ENCODE measurements at places on chromosomes 5 and 9.

GRCh38 chr5:6459896-6460295, 11.2 kb downstream of the UBE2QL1 start:
- DNase-seq = no peak

DNA sequence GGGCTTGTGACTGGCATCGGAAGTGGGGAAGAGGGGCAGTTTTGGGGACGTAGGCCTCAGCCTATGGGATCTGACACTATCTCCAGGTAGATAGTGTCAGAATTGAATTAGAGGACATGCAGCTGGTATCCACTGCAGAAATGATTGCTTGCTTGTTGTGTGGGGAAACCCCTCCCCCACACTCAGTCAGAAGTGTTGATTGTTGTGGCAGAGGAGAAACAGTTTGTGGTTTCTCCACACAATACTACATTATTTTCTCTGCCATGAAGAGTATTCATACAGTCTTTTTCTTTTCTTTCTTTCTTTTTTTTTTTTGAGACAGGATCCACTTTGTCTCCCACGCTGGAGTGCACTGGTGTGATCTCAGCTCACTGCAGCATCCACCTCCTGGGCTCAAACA, 113.9 kb downstream of the ARRDC3 start:
- no peak for DNase-seq

DNA sequence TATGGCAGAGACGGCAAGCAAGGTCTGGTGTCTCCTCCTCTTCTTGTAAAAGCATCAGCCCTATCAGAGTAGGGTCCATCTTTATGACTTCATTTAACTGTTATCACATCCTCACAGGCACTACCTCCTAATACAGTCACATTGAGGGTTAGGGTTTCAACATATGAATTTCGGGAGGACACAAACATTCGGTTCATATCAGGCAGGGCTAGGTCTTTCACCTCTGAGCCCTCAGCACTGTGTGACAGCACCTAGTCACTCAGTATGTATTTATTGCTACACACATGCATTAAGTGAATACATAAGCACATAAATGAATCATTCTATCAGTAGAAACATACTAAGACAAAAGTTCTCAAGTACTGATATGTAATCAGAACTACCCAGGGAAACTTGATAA, 9.4 kb upstream of the BTF3 start:
- DNase-seq = no peak

- DNase-seq = no peak
Observed at GRCh38 chr5:179793468-179794139, at the start of gene LTC4S. LTC4S (plus strand) TSS chr5:179793986; CDS start chr5:179794081, 95 bp downstream.

GRCh38 chr9:80012557-80013330, 441.0 kb downstream of the TLE4 start:
- no peak for DNase-seq

GRCh38 chr5:133086366-133086875, 34.6 kb downstream of the HSPA4 start:
- no peak for DNase-seq

DNA sequence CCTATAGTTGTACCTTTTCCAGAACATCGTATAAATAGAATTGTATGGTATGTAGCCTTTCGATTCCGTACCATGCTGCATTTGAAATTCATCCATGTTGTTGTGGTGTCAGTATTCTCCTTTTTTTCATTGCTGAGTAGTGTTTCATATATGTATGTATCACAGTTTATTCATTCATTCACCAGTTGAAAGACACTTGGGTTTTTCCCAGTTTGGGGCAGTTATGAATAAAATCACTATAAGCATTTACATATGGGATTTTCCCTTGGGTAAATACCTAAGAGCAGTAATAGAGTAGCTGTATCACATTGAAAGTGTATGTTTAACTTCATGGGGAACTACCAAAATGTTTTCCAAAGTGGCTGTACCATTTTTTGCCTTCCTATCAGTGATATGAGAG, 16.1 kb upstream of the FKTN start:
- DNase-seq = no peak

- no peak for DNase-seq
Observed at GRCh38 chr5:26791433-26791832, 247.0 kb downstream of the CDH9 start.

Measured in right renal cortex interstitium (tissue), 3 donors.